Forelimb muscle (tissue), 1 donor: ENCODE measurements at places on chromosomes 12 and 14.

- DNase-seq = no peak
These were observed 108.2 kb downstream of the TSPAN9 start for GRCh38 chr12:3185260-3185870.

GRCh38 chr12:106736051-106736957 lies 38.2 kb upstream of the RIC8B start:
- DNase-seq = no peak

DNA sequence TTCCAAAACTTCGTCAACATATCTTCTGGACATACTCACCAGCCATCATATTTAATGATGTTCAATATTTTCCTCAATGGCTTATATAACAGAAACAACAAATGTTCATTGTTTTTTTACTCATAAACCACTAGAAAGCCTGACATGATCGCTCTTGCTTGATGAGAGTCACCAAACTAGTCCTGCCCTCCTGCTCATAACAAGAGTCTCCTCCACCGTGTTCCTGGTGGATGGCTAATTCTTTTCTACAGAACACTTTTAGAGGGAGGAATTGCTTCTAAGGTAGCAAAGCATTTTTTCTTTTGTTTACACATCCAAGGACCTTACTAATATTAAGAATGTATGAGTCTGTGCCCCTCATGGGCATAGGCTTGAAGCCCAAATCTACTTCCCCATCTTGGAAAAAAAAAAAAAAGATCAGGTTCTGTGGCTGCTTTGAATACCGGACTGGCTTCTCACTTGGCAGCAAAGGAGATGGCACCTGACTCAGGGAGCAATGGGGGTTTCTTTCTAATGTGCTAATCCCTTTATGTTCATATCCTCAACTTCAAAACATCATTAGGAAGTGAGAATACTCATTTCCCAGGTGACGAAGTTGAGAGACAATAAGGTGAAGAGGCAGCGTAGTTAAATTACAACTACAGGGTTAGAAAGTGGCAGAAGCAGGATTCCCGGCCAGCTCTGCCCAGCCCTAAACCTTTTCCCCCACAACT lies 188.8 kb downstream of the EPS8 start:
- no peak for DNase-seq

DNA sequence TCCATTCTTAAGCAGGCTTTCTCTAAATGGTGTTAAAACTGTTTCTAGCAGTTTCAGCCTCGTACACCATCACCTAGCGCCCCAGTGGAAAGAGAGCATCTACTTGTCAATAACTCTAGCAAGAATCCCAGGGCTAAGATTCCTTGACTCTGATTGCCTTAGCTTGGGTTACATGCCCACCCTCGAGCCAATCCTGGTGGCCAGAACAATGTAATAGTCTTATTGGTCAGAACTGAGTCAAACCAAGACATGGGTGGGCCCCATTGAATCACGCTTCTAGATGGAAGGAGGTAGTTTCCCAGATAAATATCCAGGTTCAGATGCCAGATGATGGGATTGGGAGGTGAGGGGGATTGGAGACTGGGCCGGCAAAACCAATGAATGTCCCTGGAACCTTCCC lies 55.9 kb upstream of the MED13L start:
- no peak for DNase-seq

DNA sequence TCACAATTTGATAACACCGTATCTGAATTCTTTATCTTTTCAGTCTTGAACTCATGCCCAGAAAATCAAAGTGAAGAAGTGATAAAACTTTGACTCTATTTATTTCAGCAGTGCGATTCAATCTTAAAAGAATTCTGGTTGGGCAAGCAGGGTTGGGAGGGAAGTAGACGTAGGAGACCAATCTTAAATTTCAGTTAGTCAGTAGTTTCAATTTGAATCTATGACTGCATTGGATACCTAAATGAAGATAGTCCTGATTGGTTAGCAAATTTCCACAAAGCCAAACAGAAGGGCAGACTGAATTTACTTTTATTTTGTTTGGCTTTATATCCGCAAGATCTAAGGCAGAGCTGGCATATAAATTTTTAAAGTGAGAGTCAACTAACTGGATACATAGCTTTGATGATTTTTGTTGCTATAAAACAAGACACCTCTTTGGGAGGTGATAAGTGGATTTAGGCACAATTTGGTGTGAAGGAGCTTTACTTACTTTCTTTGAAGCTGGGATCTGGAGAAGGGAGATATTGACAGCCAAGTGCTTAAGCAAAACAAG lies 2.6 kb downstream of the ACSS3 start:
- DNase-seq = no peak

GRCh38 chr12:64558754-64559153 lies 51.5 kb upstream of the RASSF3 start:
- DNase-seq = no peak

DNA sequence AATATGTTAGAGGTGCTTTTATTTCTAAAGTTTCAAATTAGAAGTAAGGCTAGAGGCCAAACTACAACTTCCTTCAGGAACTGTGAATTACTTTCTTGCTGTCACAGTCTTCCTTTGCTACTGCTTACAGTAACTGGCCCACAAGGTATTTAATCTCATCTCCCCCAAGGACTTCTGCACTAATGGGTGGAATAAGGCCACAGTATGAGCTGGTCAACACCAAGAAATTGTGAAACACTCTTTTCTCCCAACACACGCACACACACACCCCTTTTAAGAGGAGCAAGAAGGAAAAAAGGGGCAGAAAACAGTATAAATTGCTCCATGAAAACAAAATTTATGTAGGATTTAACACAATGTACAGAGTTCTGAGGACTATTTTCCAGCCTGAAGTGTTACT lies 45.6 kb downstream of the SCAF11 start:
- no peak for DNase-seq
